SHP77 treated with DMSO at 0.1 percent for 48 hours (cell line): ENCODE measurements at places on chromosomes 11 and 22.

DNA sequence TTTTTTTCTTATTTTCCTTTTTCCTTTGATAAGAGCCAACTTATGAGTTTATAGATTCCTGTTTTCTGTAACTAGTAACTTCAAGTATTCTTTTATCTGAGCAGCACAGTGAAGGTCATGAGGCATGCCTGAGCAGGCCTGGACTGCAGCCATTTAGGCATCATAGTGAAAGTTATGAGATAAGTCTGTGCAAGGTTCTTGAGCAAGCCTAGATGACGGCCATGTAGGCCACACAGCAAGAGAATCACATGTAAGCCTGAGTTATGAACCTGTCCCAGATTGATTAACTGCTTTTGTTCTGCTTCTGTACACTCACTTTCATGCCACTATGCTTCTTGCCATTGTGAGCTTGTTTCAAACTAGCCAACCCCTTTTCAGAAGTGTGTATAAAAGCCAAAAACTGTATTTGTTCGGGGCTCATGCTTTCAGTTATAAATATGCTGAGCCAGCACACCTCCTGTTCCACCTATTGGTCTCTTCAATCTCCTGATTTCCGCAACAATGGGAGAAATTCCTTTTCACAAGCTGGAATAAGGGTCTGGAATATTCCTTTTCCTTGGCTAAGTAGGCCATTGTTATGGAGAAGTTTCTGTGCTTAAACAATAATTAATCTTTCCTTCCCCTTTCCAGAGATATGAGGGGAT, 745.7 kb downstream of the FAM181B start:
- DNase-seq: no peak

- DNase-seq: no peak
These were observed 30.9 kb upstream of the IGSF22 start for GRCh38 chr11:18756889-18757288.

- no peak for DNase-seq
These were observed 5.0 kb downstream of the INCENP start for GRCh38 chr11:62128835-62129234.

GRCh38 chr22:22702237-22703202, 58.1 kb downstream of the GGTLC2 start:
- no peak for DNase-seq

DNA sequence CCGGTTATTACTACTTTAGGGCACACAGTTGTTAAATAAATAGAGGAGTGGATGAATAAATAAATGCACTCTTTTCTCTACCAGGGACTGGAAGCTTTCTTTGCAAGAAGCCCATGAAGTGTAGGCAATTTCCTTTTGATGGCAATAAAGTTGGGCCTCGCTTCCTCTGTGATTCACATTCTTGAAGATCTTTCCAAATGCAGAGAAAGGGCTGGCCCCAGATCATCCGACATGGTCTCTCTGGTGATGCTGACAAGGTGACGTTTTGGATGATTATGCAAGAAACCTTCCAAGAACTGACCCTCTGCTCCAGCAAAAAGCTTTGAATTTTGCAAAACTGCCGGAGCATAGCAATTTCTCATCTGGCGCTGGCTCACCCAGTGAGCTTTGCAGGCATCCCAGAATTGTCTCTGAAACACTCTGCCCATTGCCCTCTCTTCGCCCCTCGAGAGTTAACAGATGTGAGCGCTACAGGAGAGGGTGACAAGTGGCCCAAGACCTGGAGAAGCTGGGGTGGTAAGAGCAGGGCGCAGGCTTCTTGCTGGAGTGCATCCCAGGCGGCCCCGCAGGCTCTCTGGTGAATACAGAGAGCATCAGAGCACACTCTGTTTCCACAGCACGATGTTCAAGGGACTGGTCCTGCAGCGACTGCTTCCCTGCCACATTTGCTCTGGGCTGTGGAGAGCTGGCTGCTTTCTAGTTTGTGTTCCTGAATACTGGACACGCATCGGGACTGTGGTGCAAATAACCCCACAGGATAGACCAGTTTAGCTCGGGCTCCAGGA, 11.5 kb upstream of the IFT27 start:
- DNase-seq: no peak

- DNase-seq: no peak
These were observed 59.7 kb upstream of the AMPD3 start for GRCh38 chr11:10395166-10395897.

GRCh38 chr11:133832096-133832990, 13.0 kb downstream of the SPATA19 start:
- no peak for DNase-seq

- no peak for DNase-seq
These were observed 826 bp upstream of the EEF1G start for GRCh38 chr11:62574363-62575071.

- no peak for DNase-seq
These were observed 2.1 kb upstream of the MTFP1 start for GRCh38 chr22:30423301-30423958.

GRCh38 chr22:40782521-40782920, 36.6 kb downstream of the SLC25A17 start:
- DNase-seq: no peak

DNA sequence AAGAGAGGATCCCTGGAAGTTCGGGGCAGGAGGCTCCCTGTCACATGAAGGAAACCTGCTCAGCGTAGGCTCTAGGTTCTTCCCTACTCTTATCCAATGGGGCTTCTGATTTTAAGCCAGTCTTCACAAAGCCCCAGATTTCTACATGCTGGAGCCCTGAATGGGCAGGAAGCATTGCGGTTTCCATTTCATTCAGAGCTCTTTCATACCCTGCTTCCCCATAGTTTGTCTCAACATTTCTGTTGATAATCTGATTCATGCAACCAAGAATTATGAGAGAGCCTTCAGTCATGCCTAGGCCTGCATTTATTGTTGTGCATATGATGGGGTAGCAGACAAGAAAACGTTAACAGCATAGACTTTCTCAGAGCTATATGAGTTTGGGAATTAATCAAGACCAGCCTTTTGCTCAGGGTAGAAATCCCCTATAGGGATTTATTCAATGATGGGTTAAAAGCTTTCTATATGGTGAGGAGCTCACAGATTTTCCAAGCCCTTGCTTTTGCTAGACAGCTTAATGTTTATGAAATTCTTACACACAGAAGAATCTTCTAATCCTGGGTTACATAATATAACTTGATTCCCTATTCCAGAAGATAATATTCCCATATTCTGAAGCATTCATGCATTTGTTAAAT, 15.9 kb downstream of the OR51B4 start:
- DNase-seq: no peak

GRCh38 chr11:85027346-85027745, 599.8 kb downstream of the DLG2 start:
- no peak for DNase-seq

GRCh38 chr11:72426103-72426757, 8.1 kb downstream of the CLPB start:
- DNase-seq: no peak

DNA sequence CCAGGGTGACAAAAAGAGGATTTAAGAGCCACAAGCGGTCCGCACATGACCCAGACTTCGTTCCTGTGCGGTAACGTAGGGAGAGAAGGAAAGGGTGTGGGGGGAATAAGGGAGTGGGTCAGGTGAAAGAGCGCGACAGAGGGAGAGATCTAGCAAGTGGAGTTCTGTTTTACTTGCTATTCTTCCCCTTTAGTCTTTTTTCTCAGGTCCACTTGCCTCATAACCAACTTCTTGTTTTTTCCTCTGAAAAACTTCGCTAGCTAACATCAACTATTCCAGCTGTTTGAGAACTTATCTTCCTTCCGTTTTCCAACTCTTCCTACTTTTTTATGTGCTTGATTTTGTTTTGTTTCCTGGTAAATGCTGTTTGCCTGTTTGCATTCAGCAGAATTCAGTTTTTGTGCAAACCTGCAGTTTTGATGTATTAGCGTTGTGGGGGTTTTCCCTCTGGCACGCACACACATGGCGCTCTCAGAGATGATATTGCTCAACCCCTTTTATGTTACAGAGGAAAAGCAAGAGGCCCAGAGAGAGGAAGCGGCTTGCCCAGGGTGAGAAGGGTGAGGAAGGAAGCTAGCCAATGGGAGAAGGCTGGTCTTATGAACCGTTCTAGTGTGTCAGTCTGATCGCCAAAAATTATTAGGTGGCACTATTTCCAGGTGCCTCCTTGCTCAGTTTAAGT, 592 bp upstream of the CTSC start:
- peak; percentile 71 for DNase-seq

DNA sequence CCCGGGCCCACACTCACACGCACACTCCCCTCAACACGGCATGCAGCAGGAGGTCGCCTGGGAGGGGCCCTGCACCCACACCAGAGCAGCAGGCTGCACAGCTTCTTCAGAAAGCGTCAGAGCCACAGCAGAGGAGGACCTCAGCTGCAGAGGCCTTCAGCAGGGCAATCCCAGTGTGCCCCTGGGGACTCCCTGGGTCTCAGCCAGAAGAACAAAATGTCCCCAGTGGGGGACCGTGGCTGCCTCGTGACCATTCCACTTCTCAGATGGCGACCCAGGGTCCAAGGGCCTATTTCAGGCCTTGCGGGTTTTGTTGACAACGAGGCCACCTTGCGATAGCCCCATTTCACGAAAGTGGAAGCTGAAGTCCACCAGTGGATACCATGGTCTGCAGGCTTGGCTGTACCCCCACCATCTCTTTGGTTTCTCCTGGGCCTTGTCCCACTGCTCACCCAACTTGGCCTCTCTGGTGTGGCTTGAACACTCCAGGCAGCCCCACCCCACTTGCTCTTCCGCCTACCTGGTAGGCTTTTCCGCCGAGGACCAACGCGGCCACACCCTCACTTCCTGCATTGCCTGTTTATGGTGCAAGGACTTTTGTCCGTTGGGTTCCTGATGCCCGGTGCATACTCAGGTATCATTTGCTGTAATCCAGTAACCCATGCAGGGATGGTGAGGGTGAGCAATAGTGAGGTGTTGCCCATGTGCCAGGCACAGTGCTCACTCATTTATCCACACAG, 38.1 kb downstream of the MB start:
- DNase-seq: no peak

- DNase-seq: no peak
These were observed 90.9 kb downstream of the CTTN start for GRCh38 chr11:70489276-70489675.

- DNase-seq: no peak
These were observed 84.8 kb downstream of the SNX19 start for GRCh38 chr11:130831506-130831905.

DNA sequence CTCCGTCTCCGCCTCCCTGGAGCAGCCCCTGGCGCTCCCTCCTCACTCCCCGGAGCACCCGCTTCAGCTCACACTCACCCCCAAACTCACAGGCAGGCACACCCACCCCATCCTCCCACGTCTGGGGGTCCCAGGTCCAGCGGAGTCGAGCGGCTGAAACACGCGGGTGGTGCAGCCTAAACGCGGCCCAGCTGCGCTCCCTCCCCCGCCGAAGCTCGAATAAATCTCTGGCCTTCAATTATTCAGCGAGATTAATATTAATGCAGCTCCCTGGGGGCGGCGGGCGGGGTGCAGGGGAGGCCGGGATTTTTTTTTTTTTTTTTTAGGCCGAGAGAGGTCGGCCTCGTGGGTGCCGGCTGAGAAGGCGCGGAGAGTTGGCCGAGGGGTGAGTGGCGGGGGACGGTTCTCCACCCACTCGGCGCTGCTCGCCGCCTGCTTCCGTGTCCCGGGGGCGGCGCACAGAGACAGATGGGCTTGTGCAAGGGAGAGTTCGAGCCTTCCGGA, 524 bp upstream of the SLC1A2 start:
- no peak for DNase-seq

- no peak for DNase-seq
These were observed 1494.6 kb downstream of the TBC1D22A start for GRCh38 chr22:48256776-48257684.

GRCh38 chr22:39645532-39645931, 75.0 kb downstream of the CACNA1I start:
- DNase-seq: no peak

- peak; percentile 59 for DNase-seq
These were observed 25.6 kb downstream of the YWHAH start for GRCh38 chr22:31969789-31970489.

- DNase-seq: no peak
These were observed 49.0 kb upstream of the TTC12 start for GRCh38 chr11:113265362-113265761.

- no peak for DNase-seq
These were observed 132.3 kb upstream of the ZBED5 start for GRCh38 chr11:10990160-10990559.

DNA sequence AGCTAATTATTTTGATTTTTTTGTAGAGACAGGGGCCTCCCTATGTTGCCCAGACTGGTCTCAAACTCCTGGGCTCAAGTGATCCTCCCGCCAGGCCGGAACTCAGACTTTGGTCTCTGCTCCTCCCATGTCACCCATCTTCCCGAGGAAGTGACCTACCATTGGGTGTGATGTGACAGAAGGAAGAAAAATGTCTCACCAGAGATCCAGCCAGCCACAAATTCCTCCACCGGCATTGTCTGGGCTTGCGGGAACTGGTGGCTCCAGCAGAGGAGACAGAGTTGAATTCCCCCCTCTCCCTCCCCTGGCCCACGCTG, 772 bp downstream of the SLC25A45 start:
- DNase-seq: peak; percentile 55

GRCh38 chr22:30855266-30855665, 113.3 kb downstream of the MORC2 start:
- no peak for DNase-seq

DNA sequence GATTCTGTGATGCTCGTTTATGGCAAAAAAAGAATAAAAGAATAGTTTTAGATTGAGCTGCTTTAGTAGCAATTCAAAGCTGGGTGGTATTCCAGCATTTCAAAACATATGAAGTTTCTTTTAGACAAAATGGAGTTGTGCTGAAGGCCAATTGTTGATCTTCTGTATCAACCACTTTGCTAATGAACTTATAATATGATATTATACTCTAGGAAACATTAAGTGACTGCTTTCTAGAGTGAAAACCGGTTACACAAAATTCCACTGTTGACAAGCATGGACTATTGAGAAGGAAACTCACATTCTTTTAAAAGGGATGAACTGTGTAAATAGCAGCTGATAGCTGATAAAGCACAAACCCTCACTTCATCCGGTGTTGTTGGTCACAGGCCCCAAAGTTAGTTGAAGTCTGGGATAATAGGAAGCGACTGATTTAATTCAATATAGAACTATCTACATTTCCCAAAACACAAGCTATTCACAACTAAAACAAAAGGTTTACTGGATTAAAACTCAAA, 255.1 kb downstream of the CADM1 start:
- DNase-seq: no peak

- peak; percentile 75 for DNase-seq
These were observed 12.2 kb upstream of the NNMT start for GRCh38 chr11:114284021-114284420.

GRCh38 chr11:117584056-117584830, 212.8 kb downstream of the DSCAML1 start:
- no peak for DNase-seq
